Activated naive CD4-positive, alpha-beta T cell treated with Interleukin-2 at 50 U/mL for 16 hours (primary cell): ENCODE measurements at places on chromosomes 3 and 15.

DNA sequence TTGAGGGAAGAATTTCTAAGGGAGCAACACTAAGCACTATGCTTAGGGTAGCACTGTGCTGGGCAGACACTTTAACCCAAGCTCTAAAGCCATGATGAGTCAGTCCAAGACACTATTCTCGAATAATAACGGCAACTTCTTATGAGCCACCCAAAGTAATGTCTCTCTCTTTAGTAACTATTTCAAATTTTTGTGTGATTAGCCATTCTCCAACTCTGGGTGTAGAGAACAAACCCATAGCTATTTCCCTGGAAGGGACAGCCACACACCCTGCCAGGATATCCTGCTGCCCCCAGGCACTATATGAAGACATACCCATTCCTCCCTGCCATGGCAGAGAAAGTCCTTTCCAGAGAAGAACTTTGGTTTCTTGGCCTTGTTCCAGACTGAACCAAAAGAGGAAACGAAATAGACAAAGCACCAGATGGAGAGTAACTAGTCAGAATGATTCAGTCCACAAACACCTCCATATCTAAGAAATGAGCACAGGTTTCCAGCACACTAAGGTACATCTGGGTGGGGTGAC is 384.9 kb upstream of the THBS1 start:
- DNase-seq, result no peak

DNA sequence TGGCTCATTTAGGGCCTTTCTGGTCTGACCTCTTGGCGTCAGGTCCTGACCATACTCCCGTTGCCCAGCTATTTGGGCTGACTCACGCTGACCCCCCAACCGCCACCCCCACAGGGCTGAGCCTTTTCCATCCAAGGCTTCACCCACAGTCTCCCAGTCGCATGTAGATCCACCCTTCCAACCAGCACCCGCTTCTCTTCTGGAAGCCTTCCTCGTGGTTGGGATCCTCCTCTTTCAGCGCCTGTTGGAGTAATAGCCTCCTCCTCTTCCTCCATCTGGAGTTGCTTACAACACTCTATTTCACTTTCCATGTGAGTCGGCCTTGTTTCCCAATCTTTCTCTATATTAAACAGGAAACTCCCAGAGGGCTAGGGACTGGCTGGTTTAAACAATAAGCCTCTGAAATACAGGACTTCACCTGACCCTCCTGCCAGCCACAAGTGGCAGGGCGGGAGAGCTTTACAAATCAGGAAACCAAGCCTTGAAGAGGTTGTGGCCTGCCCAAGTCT is 2.1 kb upstream of the ALAS1 start:
- no peak for DNase-seq

- no peak for DNase-seq
These were observed 20.1 kb upstream of the ZCWPW2 start for GRCh38 chr3:28328188-28329151.

DNA sequence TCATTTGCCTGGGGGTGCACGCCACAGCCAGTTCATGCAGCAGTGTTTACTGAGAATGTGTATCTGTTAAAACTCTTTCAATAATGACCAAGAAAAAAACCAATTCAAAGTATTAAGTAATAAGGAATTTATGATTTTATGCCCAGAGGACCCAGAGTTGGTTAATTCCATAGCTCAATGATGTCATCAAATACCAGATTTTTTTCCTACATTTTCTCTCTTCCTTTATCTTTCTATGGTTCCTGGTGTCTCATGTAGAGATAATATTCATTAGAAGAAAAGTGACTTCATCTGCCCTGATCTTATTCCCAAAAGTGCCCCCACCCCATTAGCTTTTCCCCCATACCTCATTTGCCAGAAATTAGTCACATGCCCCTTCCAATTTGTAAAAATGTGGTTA is 44.6 kb upstream of the LMCD1 start:
- no peak for DNase-seq

GRCh38 chr3:78604341-78604740 is 1163.5 kb downstream of the ROBO1 start:
- DNase-seq, result no peak

DNA sequence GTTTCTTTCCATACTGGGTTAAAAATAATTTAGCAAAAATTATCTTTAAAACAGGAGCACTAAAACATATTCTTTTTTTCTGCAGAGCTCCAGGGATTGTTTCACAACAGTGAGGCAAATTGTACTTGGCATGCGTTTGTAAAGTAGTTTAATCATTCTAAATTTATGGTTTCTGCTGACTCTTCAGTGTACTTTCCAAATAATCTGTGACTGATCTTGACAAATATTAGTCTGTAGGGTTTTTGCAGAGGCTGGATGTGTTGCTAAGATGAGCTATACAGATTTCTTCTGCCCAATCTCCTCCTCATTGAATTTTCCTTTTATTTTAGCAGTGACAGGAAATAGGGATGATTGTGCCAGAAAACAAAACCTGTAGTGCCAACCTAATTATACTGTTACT is 328.0 kb upstream of the MANF start:
- DNase-seq, result no peak

DNA sequence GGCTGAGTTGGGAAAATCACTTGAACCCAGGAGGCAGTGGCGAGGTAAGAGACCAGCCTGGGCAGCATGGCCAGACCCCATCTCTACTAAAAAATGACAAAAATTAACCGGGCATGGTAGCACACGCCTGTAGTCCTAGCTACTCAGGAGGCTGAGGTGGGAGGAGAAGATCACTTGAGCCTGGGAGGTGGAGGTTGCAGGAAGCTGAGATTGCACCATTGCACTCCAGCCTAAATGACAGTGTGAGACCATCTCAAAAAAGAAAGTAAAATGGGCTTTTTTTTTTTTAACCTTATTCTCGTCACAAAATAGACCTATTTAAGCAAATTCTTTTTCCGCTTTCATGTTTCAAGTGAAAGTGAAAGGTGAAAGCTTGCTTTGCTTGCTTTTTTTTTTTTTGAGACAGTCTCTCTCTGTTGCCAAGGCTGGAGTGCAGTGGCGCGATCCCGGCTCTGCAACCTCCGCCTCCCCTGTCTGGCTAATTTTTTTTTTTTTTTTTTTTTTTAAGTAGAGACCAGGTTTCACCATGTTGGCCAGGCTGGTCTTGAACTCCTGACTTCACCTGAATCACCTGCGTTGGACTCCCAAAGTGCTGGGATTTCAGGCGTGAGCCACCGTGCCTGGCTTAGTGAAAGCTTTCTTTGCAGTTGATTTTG is 3.6 kb downstream of the PDIA3 start:
- peak; percentile 50 for DNase-seq

DNA sequence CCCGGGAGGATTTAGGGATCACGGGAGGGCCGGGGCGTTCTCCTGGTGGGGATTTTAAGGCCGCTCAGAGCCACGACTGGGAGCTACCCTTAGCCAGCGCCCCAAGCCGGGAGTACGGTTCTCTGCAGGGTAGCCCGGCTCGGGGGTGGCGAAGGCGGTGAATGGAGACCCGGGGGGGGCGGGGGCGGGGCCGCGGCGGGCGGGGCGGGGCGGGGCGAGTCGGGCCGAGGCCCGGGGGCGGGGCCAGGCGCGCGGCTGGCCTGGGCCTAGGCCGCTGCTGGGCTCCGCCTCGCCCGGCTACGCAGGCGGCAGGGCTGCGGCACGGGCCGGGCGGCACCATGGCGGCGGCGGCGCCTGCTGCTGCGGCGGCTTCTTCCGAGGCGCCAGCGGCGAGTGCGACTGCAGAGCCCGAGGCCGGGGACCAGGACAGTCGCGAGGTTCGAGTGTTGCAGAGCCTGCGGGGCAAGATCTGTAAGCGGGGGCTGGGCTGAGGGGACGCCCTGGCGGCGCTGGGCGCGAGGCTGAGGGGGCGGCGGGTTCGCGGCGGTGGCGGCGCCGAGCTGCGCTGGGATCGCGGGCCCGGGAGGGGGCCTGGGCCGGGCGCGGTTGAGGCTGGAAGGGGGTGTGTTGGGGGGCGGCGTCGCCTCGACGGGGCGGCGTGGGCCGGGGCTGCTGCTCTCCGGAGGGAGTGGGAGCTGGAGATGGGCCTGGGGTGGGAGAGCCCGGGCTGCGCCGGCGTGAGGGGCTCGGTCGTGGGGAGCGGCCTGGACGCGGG is at the start of gene RASA2:
TSS of gene RASA2 (plus strand) at position 282 of the 775 bp plus-strand sequence. CDS start at position 339, 57 bp downstream.
- DNase-seq, result peak; percentile 68

GRCh38 chr15:81001152-81002008 is 657 bp downstream of the TLNRD1 start:
- DNase-seq, result peak; percentile 63

DNA sequence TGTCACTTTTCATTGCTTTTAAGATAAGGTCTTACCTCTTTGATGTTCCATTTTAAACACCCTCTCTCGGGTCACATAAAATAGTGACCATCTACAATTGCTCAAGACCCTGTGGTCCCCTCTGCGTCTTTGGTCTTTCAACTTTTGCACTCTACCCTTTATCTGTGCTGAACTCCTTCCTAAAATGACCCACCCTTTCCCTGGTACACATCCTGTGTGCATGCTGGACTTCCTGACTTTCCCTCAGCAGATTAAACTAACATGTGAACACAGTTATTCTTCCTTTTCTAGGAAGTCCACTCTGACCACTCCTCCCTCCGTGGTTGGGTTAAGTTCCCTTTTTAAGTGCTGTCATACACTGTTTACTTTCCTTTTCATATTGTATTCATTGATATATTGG is 414.2 kb downstream of the GABRB3 start:
- no peak for DNase-seq

GRCh38 chr3:9420850-9421549 is 23.6 kb downstream of the SETD5 start:
- DNase-seq, result no peak

GRCh38 chr3:114939920-114940319 is 207.2 kb downstream of the ZBTB20 start:
- no peak for DNase-seq

DNA sequence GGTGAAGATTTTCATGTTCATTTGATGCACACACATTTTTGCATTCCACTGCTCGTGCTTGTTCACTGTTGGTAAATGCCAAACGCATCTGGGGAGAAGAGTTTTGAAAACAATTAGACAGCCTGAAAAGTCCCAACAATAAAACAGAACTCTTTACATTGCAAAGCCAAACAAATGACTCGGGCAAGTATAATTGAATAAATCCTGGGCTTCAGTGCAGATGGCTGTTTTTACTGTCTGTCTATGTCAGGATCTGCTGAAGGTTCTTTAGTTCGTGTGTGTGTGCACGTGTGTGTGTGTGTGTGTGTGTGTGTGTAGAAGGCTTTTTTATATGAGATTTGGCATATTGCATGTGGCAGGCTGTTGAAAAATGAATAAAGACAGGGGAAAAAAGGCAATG is 277.5 kb upstream of the CDIN1 start:
- DNase-seq, result no peak

DNA sequence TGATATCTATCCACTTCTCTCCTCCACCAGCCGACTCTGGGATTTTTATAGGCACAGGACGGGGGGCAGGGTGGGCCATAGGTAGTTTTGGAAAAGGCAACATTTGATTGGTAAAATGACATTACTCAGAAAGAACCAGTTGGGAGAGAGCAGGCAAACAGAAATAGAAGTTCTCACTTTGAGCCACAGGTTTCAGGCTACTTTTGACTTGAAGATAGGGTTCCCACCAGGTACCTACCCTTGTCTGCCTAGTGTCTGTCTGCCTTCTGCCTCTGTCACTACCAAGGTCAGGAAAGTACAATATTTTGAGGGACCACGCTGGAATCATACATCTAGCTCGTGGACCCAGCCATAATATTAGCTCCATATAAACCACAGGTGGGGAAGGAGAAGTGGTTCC is 412.9 kb upstream of the GRM7 start:
- no peak for DNase-seq

GRCh38 chr3:42705058-42705767 is 2.6 kb upstream of the HHATL start:
- no peak for DNase-seq

GRCh38 chr3:40116478-40117177 is 192.9 kb upstream of the EIF1B start:
- no peak for DNase-seq

- DNase-seq, result no peak
These were observed 470.1 kb upstream of the ARRDC4 start for GRCh38 chr15:97490429-97490828.
